ENCODE measurements at places on chromosomes 5 and 9.

DNA sequence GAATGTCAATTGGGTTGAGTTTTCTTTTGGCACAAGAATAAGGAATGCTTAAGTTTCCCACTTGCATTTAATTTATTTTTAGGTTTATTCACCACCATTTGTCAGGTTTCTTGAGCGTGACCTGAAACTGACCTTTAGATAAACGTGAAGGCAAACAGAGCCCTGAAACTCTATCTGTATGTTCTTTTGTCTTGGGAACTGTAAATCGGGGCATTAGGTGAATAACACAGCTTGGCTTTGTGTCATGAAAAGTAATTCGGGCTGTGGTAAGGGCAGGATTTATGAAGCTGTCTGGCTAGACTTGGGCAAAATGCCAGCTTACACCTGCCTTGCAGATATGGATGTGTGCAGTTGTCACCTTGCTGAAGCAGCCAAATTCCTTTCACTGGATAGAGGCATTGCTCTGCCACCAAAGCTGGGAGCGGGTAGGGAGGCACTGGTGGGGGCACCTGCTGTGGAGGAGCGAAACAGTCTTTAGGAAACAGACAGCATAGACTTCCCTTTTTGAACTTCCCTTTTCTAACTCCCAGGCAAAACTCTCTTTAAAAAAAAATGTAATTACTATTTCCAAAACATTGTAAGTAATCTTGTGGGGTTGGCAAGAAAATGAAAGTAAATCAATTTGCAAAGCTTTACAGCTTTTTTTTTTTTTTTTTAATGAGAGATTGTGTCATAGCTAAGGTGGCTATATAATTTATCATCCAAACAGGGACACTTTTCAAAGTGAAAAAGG is 545.2 kb downstream of the CSNK1G3 start:
- no peak for DNase-seq

DNA sequence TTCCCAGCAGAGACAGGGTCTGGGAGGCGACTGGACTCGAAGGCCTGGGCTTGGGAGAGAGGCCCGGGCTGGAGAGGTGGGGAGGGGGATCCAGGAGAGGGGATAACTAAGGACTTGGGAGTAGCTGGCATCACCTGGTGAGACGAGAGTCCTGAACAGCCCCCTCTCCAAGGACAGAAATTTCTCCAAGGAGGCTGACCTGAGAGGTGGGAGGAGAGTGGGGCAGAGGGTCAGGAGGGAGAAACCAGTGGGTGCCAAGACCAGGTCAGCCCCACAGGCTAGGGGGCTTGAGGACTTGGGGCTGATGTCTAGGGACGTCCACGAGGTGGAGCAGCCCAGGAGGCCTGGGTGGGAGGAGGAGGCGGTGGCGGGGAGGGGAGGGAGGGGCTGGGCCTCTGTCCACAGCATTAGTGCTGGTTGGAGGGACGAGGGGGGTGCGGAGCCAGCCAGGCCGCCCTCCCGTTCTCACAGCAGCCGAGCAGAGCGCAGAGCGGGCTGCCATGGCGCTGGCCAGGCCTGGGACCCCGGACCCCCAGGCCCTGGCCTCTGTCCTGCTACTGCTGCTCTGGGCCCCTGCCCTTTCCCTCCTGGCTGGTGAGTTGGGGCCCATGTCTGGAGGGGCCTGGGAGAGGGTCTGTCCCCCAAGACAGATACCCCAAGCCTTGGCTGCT is at the start of gene CRB2:
Gene CRB2 (plus strand): TSS at position 437 of the 671 bp plus-strand sequence. CDS start 64 bp downstream, at position 501.
- no peak for DNase-seq

DNA sequence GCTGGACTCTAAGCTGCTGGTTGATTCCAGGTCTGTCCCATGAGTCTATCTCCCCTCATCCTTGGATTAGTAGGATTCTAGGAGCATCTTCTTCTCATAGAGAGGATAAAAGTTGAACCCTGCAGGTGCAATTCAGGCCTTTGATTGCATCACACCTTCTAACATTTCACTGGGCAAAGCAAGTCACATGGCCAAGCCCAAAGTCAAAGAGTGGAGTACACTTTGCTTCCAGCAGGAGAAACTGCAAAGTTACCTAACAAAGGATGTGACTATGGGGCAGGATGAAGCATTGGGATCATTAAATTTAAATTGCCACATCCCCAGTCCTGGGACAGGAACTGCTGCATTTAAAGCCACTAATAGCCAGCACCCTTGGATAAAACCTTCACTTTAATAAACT is 51.0 kb upstream of the EGFLAM start:
- no peak for DNase-seq

DNA sequence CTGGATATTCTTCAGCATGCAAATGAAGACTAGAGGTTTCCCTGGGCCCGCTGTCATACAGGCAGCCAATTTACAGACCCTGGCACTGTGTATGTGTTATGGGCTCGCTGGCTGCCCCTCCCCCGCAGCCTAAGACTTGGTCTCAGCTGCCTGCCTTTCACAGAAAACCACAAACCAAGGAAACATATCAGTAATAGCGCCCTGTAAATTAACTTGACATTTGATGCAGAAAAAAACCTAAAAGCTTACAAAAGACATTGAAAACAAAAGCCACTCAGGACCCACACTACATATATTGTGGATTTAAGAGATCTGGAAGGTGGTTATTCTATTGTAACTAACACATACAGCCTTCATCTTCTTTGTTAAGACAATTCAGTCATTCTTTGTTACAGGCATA is 287.0 kb upstream of the TMEM161B start:
- DNase-seq = no peak

- no peak for DNase-seq
These were observed 419.1 kb downstream of the NR2F1-AS1 start for GRCh38 chr5:93161661-93162654.

GRCh38 chr5:172860520-172861443 is 26.7 kb downstream of the ERGIC1 start:
- DNase-seq = no peak

Measured in stimulated activated CD8-positive, alpha-beta memory T cell treated with anti-CD3 and anti-CD28 coated beads, Interleukin-2, amount 100 ng/mL, for 1 hour (primary cell).